ENCODE measurements at places on chromosomes 6 and 20.

- H3K36me3 ChIP-seq, result peaks cover 41% of the 10 kb centered on the region
- DNase-seq, result no peak
- peak overlapping the region; percentile 89 for H3K4me3 ChIP-seq
These were observed 416 bp upstream of the POLR1H start for GRCh38 chr6:30060606-30061091.

DNA sequence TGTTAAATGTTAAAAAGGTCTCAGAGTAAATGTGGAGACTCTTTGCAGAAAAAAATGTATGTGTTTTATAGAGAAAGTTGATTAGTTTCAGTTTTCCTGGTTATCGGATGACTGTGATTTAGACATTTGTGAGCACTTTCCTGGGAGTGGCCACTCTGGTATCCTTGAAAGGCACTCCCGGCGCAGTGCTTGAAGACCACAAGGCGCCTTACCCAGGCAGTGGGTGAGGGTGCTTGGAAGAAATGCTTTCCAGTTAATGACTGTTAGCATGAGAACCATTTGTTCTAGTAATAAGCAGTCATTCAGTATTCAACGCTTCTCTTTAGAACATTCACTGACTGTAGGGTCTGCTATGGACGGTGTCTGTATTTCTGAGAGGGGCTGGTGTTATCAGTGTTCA is 7.2 kb downstream of the CDS2 start:
- no peak overlapping the region for H3K27ac ChIP-seq
- no peak overlapping the region for H3K4me3 ChIP-seq
- peaks cover 16% of the 10 kb centered on the region for H3K4me1 ChIP-seq

GRCh38 chr6:19976411-19977129 is 139.4 kb downstream of the ID4 start:
- H3K27me3 ChIP-seq, result no peaks in the 10 kb centered on the region
- H3K4me3 ChIP-seq, result no peak overlapping the region
- DNase-seq, result no peak
- no peak overlapping the region for H3K27ac ChIP-seq

DNA sequence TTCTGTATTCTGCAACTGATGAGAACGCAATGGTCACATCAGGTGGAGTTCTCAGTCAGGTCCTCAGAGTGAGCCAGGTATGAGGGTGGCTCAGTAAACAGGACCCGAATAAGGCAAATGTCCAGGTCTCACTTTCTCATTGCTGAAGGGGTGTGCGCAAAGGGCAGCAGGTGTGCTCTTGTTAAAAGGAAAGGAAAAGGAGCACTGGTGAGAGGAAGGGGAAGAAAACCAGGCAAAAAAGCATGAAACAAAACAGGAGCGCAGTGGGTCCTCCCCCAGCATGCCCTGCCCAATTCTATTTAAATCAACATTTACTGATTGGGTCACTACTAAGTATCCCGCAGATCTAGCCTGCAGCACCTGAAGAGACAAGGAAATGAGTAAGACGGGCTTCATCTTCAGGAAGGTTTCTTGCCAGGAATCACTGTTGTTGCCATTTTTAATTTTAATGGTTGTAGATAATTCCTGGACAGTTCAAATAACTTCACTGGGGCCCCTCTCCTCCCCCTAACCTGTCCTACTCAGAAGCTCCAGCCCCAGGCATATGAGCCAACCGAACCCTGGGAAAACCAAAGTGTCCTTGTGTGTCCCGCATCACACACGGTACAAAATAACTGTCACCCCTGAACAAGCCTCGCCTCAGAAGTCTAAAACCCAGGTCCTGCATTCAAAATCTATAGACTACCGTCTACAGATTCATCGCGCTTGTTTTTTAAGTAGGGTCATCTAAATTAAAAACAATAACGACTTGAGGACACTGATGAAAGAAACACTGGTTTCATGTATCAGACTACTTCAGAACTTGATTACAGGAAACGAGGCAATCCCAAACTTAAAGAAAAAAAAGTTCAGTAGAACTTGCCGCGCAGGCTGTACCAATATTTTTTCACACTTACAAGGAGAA is 980 bp downstream of the MBOAT1 start:
- H3K4me3 ChIP-seq, result peak overlapping the region; percentile 83
- DNase-seq, result no peak
- peaks cover 36% of the 10 kb centered on the region for H3K4me1 ChIP-seq
- H3K27me3 ChIP-seq, result no peaks in the 10 kb centered on the region
- H3K36me3 ChIP-seq, result no peaks in the 10 kb centered on the region
- peak overlapping the region; percentile 13 for H3K27ac ChIP-seq

GRCh38 chr20:10495173-10495572 is 60.1 kb downstream of the SLX4IP start:
- no peak overlapping the region for H3K4me3 ChIP-seq
- no peak for DNase-seq
- no peaks in the 10 kb centered on the region for H3K27me3 ChIP-seq

All from CD4-positive, alpha-beta T cell (primary cell).